ENCODE measurements at places on chromosomes 3 and 15.

- no peak for DNase-seq
These were observed 216.1 kb downstream of the DOCK3 start for GRCh38 chr3:50890688-50891344.

DNA sequence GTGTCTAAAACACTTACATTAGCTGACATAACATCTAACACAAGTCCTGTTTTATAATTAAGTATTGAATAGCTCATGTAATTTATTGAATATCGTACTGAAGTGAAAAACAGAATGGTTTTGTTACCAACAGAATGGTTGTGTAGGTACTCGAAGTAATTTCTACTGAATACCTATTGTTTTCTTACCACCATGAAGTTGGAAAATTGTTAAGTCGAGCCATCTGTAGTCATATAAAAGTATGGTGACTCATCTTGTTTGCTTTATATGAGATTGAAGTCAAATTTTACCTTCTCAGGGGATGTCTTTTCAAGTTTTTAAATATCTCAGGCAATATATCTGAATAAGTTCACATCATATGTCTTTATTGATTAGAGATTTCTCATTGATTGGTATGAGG is 37.6 kb downstream of the PIAS1 start:
- DNase-seq: no peak

DNA sequence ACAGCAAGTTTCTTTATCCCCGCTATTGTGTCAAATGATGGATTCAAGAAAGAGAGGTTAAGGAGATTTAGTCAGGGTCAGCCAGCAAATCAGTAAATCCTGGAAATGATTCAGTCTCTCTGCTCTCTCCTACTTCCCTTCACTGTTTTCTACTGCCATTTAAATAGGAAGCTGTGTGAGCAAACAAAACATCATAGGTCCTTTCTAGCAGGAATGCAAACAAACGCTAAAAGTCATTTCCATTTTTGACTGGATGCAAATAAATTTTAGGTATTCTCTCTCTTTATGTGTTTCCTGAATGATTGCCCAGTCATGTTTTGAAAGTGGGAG is 299.4 kb upstream of the RORA start:
- no peak for DNase-seq

DNA sequence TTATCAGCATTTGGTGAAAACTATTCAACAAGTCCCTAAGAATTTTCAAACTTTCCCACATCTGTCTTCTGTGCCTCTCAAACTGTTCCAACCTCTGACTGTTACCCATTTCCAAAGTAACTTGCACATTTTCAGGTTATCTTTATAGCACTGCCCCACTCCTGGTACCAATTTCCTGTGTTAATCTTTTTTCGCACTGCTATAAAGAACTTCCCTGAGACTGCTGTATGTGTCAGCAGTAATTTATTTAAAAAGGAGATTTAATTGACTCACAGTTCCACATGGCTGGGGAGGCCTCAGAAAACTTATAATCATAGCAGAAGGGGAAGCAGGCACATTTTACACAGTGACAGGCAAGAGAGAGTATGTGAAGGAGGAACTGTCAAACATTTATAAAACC is 310.9 kb upstream of the SLITRK3 start:
- DNase-seq: no peak

DNA sequence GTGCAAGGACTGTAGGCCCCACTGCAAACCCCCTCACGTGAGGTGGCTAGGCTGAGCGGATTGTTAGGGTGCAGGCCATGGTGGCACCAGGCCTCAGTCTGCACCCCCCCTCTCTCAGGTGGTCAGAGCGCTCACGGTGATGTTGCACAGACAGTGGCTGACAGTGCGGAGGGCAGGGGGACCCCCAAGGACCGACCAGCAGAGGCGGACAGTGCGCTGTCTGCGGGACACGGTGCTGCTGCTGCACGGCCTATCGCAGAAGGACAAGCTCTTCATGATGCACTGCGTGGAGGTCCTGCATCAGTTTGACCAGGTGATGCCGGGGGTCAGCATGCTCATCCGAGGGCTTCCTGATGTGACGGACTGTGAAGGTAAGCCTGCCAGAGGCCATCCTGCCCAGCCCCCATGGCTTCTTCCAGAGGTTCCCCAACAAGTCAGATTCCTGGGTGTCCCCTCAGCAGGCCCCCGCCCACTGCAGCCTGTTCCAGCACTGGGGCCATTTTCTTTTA is 18.2 kb downstream of the ATRIP start:
- DNase-seq: no peak

GRCh38 chr15:61459785-61460707 is 230.9 kb upstream of the RORA start:
- DNase-seq: no peak

DNA sequence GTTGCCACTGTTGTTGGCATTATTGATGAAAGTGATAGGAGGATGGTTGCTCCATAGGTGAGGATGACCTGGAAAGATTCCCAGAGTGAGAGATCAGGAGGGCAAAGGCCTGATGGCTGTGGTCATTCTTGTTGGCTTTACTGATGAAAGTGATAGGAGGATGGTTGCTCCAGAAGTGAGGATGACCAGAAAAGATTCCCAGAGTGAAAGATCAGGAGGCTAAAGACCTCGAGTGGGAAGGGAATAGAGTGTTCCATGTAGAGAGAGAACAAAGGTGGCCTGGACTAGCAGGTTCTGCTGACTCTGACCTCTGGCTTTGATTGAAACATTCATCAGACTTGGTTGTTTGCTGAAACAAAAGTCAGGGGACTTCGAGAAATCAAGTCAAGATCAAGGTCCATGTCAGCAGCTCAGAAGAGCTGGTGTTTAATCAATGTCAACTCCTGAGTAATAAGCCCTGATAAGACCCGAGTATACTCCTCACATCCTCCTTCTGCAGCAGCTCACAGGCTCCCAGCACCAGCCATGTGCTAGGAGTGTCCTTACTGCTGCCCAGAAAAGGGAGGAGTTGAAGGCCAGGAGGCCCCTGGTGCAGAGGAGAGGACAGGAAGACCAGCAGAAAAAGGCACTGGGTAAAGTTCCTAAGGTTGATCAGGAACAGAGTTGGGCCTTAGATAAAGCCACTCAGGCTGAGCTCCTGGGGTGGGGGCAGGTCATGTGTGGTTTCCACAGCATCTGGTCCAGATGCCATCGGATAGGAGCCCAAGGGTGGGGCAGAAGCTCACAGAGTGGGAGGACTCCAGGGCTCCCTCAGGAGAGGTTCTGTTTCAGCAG is 19.9 kb downstream of the CYP8B1 start:
- DNase-seq: no peak

DNA sequence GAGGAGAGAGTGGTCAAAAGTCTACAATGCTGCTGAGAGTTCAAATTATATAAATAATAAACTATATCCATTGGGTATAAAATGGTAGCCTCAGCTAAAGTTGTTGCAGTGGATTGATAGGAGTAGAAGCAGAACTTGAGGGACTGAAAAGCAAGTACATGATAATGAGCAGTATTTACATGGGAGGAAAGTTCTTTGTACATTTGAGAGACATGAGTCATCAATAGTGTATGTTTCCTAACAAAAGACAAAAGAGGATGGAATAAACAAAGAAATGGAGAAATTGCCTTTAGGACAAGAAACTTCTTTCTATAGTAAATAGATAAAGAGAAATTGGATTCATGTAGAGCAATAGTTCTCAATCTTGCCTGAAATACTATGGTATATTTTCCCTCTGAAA is 110.0 kb upstream of the PLSCR5 start:
- DNase-seq: no peak

DNA sequence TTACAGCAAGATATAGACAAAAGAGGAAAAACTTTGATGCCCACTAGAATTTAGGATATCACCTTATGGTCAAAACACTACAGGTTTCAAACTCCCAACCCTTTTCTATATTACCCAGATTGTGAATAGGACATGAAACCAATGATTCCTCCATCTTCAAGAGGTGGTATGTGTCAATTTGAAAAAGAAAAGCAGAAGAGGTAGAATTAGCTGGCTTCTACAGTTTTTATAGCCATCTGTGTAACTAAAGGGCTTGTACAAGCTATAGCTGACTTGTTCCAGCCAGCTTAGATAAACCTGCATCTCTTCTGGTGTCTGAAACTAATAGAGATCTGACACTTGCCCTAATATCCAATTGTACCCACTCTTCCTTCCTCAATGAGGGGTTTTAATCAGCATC is 24.9 kb upstream of the HGD start:
- no peak for DNase-seq

DNA sequence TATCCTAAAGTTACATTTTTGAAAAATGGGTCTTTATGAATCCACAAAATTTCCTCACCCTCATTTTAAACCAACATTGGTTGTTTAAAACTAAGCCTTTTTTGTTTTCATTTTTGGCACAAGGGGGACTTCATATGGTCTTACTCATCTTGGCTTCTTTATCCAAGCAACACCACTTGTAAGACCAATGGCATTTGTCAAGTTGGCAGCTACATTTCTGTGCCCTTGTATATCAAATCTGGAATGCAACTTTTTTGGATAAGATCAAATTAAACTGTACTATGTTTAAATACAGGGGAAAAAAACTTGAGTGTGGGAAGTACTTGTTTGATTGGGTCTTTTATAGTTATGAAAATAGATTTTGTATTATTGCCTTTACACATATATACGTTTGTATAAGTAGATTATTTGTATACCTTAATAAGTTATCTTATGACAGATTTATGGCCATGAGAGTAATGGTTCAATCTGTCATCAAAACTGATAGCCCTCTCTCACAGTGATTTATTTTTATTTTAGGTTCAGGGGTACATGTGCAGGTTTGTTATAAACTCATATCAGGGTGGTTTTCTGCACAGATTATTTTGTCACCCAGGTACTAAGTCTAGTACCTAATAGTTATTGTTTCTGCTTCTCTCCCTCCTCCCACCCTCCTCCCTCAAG is 43.4 kb downstream of the GPR160 start:
- no peak for DNase-seq

GRCh38 chr3:67656614-67657013 is 2.2 kb upstream of the SUCLG2 start:
- DNase-seq: no peak

- DNase-seq: no peak
These were observed 160.8 kb downstream of the FBLN2 start for GRCh38 chr3:13709706-13710105.

GRCh38 chr3:136353461-136353860 is 103.3 kb downstream of the PCCB start:
- peak; percentile 28 for DNase-seq

DNA sequence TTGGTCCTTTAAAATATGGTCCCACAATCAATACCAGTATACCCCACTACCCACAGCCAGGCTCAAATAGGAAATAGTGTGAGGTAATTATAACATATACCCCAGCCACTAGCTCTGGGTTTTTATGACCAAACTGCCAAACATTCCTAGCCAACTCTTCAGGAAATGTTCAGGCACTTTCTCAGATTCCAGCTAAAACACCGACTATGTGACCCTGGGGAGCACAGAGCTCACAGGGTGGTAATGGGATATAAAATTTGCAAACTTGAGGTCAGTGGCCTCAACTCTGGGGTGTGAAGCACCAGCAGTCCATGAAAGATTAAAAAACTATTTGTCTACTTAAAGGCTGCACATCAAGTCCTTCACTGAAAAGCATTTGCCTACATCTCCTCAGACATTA is 12.9 kb downstream of the FBN1 start:
- no peak for DNase-seq

GRCh38 chr3:81740731-81741130 is 20.7 kb downstream of the GBE1 start:
- no peak for DNase-seq

GRCh38 chr3:83321891-83322290 is 1560.4 kb upstream of the GBE1 start:
- DNase-seq: no peak

DNA sequence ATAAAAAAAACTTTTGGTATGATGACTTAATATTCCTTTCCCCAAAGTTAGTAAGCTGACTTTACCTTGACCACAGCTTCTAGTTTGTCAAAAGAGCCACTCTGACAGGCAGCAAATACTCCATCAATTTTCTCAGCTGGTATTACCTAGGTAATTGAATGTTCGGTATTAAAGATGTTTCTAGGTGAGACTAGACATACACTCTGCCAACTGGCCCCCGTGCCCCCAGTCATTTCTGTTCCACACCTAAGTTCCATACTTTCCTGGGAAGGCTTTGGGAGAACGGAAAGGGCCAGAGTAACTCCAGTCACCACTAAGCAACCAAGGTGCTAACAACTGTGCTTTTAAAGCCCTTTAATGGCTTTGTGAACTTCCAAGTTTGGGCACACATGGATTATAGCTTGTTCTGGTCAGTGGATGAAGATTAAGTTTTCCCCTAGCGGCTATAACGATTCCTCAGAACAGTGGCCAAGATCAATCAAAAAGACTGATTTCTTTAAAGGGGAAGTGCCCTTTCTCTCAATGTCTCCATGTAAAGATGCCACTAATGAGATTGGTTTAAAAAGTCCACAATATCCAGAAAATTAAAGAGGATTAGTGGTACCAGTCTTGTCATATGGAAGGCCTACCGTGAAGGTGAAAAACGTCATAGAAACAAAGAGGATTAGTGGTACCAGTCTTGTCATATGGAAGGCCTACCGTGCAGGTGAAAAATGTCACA is 7.0 kb downstream of the EIF4A2 start:
- no peak for DNase-seq

- no peak for DNase-seq
These were observed 602 bp upstream of the ATP2B2 start for GRCh38 chr3:10505791-10506585.

DNA sequence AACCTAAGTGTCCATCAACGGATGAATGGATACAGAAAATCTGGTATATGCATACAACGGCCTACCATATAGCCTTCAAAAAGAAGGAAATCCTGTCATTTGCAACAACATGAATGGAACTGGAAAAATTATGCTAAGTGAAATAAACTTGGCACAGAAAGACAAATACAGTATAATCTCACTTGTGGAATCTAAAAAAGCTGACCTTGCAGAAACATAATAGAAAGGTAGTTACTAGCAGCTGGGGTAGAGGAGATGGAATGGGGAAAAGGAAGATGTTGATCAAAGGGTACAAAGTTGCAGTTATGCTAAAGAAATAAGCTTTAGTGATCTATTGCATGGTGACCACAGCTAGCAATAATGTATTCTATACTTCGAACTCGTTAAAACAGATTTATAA is 444.1 kb downstream of the OCA2 start:
- DNase-seq: no peak

DNA sequence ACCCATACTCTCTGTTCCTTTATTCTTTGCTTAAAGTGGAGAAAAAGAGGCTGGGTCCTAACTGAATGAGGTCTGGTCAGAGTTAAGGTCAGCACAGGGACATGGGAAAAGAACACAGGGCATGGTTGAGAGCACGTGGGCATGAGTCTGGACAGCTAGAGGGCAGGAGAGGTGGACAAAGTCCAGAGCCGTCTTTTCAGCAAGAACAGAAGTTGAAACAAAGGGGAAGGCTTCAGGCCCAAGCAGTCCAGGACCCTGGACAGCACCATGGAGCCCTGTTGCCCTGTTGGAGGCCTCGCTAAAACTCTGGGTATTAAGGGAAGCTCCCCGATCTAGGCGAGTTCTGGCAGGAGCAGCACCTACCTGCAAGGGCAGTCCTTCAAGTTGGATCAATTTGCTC is 50.7 kb downstream of the XYLB start:
- DNase-seq: peak; percentile 44

DNA sequence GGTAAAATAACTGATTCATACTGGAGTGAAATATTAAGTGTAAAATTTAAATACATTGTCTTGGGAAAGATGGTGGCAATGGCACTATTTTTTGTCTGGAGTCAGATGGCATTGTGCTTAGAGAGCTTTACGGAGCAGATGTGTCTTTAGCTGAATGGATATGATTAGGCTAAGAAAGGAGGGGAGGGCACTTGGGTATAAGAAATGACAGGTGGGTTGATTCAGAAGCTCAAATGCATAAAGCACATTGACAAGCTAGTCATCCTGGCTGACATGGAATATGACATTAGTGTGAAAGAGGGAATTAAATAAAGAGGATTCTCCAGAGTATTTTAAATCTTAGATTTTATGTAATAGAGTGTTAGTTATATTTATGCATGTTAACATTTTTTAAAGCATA is 570.1 kb upstream of the CBLB start:
- DNase-seq: no peak

Data from GM20000 (cell line).